ENCODE measurements at places on chromosomes 6 and 20.
A peak's percentile ranks its signal among the peaks of the same experiment; 100 is the strongest.

DNA sequence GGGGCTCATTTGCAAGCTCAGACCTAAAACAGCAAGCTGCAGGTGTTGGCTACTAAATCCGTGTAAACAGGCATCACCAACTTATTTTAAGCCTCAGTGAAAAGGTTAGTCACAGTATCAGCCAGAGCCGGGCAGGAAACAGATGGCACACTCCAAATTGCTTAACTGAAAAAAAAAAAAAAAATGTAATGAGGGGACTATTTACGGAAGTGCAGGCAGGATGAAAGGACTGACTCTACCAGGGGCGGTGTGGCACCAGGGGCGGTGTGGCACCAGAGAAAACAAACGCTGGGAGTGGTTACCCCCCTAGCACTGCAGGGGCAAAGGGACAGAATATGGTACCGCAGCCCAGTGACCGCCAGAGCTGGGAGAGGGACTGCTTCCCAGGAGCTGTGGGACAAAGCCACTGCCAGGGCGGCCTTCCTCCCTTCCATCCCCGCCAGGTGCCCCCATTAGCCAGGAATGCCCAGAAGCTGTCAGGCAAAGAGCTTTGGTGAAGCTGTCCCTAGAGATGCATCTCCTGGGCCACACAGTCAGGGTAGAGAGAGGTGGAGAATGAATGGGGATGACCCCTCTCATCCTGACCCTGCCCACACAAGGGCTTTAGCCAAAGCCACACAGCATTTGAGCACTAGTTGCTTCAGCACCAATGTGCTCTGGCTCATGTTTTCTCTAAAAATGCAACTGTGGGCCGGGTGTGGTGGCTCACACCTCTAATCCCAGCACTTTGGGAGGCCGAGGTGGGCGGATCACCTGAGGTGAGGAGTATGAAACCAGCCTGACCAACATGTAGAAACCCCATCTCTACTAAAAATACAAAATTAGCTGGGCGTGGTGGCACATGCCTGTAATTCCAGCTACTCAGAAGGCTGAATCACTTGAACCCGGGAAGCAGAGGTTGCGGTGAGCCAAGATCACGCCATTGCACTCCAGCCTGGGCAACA is 39.6 kb upstream of the GFOD1 start:
- peak; percentile 72 for DNase-seq

DNA sequence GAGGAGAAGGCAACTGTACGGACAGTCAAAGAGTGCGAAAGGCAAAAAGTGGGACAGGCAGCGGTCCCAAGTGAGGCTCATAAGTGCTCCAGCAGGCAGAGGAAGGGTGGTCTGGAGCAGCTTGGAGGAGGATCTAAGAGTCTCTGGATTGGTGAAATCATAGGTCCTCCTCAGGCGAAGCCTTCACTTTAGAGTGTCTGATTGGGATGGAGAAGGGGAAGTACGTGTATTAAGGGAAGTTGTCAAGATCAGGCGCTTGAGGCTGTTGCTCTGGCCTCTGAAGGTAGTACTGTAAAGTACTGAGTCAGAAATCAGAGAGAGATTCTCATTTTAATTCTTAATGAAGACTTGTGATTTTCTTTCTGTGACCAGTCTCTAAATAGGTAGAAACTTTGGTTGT is 185.6 kb downstream of the KIF16B start:
- no peak for DNase-seq

DNA sequence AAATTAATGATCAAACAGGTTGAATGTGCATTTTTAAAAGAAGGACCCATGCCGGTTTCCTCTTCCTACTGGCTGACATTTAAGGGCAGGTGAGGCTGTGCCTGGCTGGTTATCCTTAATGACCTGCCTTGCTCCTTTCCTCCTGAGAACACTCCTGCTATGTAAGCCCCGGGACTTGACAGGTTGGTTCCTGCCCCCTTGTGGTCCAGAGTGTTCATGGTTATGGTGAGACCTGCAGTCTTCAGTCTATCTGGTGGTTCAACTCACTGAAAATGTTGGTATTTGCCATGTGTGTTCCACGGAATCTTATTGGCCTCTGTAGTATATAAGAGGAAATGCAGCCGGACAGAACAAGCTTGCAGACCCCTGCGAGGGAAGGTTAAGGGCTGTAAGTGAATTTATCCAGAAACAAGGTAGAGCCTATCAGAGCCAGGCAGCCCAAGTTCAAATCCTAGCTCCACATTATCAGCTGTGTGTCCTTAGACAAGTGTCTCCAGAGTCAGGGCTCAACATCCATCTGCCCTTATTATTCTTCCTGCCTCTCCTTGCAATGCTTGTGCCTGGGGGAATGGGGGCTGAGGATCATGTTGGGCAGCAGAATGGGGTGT is 5.2 kb upstream of the BPIFA3 start:
- no peak for DNase-seq

DNA sequence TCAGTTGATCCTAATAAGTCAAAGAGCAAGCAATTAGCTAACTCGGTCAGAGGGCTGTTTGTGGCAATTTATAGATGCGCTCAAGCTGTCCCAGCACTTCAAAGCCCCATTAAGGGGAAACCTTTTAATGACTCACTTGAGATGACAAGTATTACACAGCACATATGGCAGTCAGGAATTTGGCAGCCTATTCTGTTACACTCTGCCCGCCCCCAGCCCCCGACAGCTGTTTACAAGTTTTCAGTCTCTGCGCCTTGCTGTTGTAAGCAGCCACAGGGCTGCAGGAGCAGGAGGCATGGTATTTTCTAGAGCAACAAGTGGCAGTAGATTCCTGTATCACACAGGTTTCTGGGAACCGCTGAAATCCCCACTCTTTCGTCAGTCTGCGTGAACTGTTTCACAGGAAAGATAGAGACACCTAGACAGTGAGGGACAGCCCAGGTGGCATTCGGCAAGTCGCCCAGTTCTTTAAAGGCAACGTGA is 263.0 kb downstream of the FOXC1 start:
- no peak for DNase-seq

- DNase-seq = no peak
These were observed 21.0 kb downstream of the PNLDC1 start for GRCh38 chr6:159821122-159821521.

DNA sequence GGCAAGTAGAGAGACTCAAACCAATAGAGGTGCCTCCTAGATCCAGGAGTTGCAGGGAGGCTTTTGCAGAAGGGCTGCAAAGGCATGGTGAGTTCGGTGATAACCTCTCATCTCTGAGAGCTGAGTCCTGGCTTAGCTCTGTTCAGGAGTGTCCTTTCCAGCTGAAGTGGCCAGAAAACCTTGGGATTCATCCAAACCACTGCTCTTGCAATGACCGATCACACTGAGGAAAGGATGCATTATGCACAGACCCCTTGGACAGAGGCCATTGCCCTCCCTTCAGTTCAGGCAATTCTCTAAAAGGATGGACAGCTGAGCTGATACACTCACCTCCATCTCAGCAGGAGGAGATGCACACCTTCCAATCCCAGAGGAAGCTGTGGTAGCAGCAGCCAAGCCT is 158.8 kb upstream of the ENPP5 start:
- DNase-seq = no peak

DNA sequence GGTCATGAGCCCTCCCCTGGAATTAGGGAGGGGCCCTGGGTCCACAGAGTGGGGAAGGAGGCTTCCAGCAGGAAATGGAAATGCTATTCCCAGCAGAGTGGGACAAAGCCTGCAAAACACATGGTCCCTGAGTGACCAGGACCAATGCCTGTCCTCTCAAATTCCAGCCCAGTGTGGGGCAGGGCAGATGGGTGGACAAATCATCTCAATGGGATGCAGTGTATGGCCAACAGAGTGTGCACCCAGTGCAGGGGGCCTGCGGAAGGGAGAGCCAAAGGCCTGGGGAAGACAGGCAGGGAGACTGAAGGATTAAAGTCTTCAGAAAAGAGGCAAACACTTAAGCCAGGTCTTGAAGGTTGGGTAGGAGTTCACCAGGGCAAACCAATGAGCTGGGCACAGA is 28.7 kb upstream of the PHACTR3 start:
- DNase-seq = no peak

DNA sequence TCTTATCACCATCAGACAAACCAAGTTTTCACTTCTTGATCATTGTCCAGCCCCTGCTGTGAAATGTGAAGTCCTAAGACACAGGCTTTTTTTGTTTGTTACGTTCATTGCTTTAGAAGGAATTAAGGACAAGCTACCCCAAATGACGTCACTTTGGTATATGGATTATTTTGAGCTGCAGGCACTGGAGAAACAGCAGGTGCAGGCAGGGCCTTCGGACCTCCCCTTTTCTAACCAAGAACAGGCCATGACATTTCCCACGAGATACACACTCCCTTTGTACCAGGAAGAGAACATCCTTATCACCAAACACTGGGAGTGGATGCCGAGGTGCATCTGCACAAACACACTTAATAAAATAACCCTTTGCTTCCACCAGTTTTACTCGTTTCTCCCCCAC is 418.0 kb upstream of the SULF2 start:
- no peak for DNase-seq

DNA sequence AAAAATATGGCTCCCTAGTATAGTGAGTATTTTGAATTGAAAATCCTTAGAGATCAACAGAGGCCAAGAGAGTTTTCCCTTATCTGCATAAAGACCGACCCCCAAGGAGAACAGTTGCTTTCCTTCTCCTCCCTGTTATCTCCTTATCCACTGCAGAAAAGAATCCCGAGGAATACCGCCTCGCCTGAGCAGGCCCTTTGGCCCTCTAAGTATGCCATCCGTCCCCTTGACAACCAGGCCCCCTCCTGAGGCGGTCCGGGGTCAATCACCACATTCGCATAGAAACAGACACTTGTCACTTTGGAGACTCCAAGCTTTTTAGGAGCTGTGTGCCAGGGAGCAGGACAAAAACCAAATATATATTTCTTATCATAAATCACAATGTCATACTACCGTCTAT is 15.9 kb upstream of the GGTLC1 start:
- DNase-seq = no peak

DNA sequence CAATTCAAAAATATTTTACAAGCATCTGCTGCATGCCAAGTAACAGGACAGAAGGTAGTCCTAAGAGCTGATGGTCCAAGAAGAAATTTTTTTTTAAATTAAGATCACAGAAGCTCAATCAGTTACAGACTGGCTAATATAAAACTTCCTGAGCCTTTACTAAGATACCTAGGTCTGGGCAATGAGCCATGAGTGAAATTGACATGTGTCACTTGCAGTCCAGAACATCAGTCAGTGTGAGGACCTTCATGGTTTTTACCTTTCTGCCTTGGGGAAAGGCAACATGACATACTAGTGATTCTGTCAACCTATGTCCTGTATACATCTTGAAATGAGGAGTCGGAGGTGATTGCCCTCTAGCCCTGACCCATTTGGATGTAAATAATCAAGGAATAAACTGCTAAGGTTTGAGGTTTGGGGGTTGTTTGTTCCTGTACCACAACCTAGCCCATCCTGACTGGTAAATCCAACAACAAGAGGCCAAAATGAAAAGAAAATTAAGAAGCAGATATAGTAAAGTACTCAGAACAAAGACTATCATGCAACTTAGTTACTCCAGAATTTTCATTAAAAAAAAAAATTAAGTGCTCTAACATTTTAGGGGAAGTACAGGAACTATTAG is 70.0 kb downstream of the CNKSR3 start:
- DNase-seq = no peak

DNA sequence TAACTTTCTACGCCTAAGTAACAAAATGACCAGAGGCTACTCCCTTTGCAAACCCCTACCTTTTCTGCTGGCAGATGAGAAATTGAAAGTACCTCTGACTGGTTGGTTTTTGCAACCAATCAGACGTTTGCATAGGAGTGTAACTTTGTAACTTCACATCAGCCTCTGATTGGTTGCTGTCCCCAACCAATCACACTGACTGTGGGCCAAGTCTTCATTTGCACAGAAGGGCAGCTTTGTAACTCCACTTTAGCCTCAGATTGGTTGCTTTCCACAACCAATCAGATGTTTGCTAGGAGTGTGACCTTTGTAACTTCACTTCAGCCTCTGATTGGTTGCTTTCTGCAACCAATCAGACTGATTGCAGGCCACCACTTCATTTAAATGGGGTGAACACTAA is 89.1 kb downstream of the ME1 start:
- DNase-seq = no peak

- peak; percentile 27 for DNase-seq
These were observed 646 bp upstream of the CPNE5 start for GRCh38 chr6:36839749-36840431.

DNA sequence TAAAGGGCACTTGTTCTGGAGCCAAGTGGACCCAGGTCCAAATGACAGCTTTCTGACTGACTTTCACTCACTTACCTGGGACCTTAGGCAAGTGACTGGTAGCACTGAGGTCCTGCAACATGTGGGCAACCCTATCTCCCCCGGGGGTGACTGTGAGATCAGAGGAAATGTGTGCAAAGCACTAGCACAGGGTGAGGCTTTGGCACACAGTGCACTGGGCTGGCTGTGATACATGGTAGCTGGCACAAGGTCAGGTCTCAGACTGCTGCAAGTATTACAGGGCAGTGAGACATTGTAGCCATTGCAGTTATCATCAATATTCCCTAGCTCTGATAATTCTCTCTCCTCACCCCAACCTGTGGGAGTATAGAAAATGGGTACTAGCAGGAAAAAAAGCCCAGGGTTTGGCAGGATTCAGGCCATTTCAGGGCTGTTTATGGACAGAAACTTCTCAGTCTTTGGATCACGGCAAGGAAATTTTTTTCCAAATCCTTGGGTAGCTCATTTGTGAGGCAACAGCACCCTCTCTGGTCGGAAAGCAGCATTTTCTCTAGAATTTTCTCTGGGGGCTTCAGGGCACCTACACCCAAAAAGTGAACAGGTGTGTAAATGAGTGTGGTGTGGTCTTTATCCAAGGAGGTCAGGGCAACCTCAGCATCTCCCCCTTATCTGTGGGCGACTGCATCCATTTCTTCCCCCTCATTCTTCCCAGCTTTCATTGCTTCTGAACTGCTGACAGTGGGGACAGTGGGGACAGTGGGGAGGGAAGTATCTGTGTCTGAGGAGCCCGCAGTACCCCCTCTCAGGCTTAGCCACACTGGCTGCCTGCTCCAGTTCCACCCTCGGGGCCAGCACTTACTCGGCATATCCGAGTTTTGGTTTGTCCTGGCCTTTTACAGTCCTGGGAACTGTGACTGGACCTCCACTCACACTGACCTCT is 148.7 kb upstream of the PHACTR3 start:
- DNase-seq = no peak
